ENCODE measurements at places on chromosomes 5 and 9. TPM values are rescaled to one million over a fixed set of nuclear protein-coding genes. Genes with fewer than 3 reads are reported as not detected.

- no peaks in the 10 kb centered on the region for H3K27me3 ChIP-seq
- no peaks in the 10 kb centered on the region for H3K4me1 ChIP-seq
- H3K36me3 ChIP-seq: no peaks in the 10 kb centered on the region
Measured at GRCh38 chr5:61659221-61659696, 327.2 kb downstream of the ZSWIM6 start.

- H3K27ac ChIP-seq: no peak overlapping the region
- H3K36me3 ChIP-seq: no peaks in the 10 kb centered on the region
- no peak for DNase-seq
Measured at GRCh38 chr5:10220248-10220647, 29.4 kb downstream of the ATPSCKMT start.

The PCDHGB6 gene
- 7.7 TPM for total RNA-seq

The PDE6A gene
- 0.17 TPM for total RNA-seq

DNA sequence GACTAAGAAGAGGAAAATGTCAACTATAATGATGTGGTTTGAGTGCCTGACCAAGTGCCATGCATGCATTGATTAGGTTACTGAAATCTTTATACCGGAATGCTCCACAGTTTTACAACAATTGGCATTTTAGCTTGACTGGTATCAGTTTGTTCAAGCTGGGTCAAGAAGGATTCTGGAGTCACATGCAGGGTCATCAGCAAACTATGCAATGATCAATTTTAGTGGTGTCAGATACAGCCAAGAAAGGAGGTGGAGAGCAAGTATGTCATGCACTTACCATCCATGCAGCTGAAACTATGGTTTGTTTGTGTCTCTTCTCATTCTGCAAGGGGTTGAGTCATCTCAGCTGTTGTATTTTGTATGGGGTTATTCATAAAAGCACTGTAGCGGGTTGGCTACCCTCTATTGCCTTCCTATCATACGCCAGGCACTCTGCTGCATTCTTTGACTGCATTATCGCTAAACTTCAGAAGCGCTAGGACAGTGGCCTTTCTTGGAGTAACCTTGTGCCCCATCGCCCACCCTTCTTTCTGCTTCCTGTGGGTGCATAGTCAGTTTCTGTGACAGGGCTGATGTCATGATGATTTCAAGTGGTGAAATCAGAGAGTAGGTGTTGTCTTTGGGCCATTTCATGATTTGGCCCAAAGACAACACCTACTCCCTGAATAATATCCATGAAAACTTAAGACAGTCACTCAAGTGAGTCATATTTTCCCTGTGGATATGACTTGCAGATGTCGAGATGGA, 145.4 kb downstream of the MTX3 start:
- H3K27me3 ChIP-seq: no peaks in the 10 kb centered on the region
- DNase-seq: no peak
- H3K4me1 ChIP-seq: peaks cover 6% of the 10 kb centered on the region
- H3K36me3 ChIP-seq: no peaks in the 10 kb centered on the region
- H3K27ac ChIP-seq: peak overlapping the region; percentile 48

DNA sequence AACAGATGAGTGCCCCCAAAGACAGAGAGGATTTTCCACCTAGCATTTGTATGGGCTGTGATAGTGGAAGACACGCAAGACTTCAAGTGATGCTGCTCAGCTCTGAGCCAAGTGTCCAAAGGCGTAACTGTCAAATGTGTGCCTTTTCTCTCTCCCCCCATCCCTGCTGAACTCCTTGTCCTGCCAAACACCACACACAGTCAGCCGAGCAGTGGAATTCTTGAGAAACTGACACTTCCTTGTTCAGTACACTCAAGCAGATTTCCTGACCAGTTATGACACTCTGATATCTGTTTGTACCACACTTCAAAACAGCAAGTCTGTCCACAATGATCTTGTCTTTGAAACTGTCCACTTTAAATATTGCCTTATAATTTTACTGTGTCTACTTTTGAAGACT, 166.4 kb downstream of the PIK3R1 start:
- peak; percentile 66 for DNase-seq
- H3K36me3 ChIP-seq: no peaks in the 10 kb centered on the region
- no peaks in the 10 kb centered on the region for H3K27me3 ChIP-seq

- DNase-seq: no peak
- no peak overlapping the region for H3K27ac ChIP-seq
- peaks cover 4% of the 10 kb centered on the region for H3K27me3 ChIP-seq
- H3K4me3 ChIP-seq: no peak overlapping the region
- H3K4me1 ChIP-seq: no peaks in the 10 kb centered on the region
- no peaks in the 10 kb centered on the region for H3K36me3 ChIP-seq
Measured at GRCh38 chr5:79964136-79964535, 26.9 kb downstream of the MTX3 start.

GRCh38 chr5:102792705-102793104, 37.6 kb downstream of the PAM start:
- H3K4me3 ChIP-seq: no peak overlapping the region
- no peak for DNase-seq
- H3K27ac ChIP-seq: no peak overlapping the region
- no peaks in the 10 kb centered on the region for H3K36me3 ChIP-seq
- no peaks in the 10 kb centered on the region for H3K27me3 ChIP-seq

The PCDHA11 gene
- total RNA-seq: not detected

The CKMT2 gene
- total RNA-seq: 12.3 TPM

DNA sequence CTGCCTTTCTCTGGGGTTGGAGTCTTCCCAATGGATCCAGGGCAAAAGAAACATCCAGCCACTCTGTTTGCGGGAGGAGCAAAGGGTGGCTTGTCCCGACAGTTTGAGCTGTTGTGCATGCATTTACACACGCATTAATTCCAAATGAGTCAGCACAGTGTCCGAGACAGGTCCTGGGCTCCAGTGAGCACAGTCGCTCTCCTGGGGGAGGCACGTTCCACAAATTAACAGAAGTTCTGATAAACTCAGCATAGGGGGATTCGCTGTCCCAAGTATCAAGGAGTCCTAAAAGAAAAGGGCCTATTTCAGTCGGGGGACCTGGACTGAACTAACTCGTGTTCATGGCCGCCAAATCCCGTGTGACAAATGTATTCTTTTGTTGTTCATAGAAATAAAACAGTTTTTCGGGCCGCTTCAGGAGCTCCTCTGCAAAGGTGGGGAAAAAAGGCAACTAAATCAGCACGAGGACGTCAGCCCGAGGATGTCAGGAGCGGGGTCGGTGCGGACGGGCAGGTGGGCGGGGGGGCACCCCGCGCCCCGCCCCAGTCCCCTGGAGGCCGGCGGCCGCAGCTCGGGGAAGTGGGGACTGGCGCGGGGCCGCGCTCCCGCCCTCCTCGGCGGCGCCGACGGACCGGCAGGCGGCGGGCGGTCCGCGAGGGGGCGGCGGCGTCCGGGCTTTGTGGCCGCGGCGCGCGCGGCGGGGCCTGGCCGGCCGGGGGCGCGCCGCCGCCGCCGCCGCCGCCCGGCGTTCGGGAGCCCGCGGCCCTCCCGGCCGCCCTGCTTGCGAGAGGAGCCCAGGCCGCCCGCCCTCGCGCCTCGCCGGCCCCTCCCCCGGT, at the start of gene MSANTD3:
Gene MSANTD3, plus strand, starts transcription at position 614 of the 836 bp plus-strand sequence. CDS start 14,796 bp downstream, outside the sequence.
- peak within 1 kb of the TSS; percentile 90 for H3K27ac ChIP-seq
- H3K4me3 ChIP-seq: peak within 1 kb of the TSS; percentile 86
- H3K4me1 ChIP-seq: peaks cover 26% of the 10 kb centered on the region
- H3K27me3 ChIP-seq: no peaks in the 10 kb centered on the region
- no peaks in the 10 kb centered on the region for H3K36me3 ChIP-seq

The OR1Q1 gene
- not detected for total RNA-seq

GRCh38 chr5:119315516-119315949, 40.3 kb upstream of the TNFAIP8 start:
- no peak overlapping the region for H3K27ac ChIP-seq
- no peaks in the 10 kb centered on the region for H3K27me3 ChIP-seq
- peaks cover 5% of the 10 kb centered on the region for H3K4me1 ChIP-seq
- H3K36me3 ChIP-seq: no peaks in the 10 kb centered on the region
- DNase-seq: no peak

DNA sequence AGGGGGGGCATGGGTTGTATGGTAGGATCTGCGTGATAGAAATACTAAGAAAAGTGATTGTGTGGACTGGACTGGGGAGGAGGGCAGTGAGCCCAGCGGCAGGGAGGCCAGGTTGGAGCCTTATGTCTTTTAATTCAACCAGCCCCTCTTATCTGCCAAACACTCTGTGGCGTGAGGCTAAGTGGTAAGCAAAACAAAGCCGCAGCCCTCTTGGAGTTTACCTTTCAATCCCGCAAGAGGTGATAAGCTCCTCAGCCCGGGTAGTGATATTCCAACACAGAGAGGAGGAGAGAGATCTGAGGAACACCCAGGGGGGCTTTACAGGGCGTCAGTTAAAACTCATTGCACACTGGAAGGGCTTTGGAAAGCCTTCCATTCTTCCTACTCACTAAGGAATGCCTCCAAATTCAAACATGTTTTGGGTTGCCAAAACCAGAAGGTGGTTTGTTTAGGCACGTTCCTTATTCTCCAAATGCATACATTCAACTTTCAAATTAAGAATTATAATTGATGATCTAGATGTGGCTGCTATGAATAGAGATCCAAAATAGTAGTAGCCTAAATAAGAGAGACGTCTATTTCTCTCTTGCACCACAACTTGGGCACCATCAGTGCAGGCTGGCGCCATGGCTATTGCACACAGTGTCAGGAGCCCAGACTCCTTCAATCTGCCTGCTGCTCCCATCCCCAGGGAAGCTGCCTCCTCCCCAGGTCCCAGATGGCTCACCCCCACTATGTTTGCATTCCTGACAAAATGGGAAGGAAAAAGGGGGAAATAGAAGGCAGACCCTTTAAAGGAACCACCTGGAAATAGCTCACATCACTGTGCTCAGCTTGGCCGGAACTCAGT, 75.1 kb upstream of the FSTL4 start:
- DNase-seq: no peak
- H3K4me3 ChIP-seq: no peak overlapping the region
- no peaks in the 10 kb centered on the region for H3K36me3 ChIP-seq
- H3K27me3 ChIP-seq: peaks cover 19% of the 10 kb centered on the region

The BTNL3 gene
- not detected for total RNA-seq

GRCh38 chr5:102959055-102959454, 160.9 kb downstream of the GIN1 start:
- H3K27ac ChIP-seq: no peak overlapping the region
- H3K36me3 ChIP-seq: peaks cover 5% of the 10 kb centered on the region
- H3K4me1 ChIP-seq: no peaks in the 10 kb centered on the region
- no peaks in the 10 kb centered on the region for H3K27me3 ChIP-seq

DNA sequence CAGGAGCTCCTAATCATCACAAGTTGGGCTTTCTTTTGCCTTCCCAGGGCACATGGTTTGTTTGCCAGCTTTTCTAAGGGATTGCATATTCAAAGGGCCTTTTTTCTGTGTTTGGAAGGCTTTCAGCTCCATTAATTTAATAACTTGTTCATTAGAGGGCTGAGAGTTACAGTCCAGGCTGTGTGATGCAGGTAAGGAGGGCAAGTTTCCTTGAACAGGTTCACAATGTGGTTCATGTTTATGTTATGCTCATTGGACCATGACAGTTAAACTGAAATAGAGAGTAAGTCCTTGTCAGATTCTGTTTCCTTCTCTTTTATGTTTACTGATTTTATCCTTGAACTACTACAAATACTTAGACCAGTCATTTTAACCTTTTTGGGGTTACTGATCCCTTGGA, 174.4 kb downstream of the MARCHF11 start:
- H3K4me3 ChIP-seq: no peak overlapping the region
- no peaks in the 10 kb centered on the region for H3K36me3 ChIP-seq
- no peak overlapping the region for H3K27ac ChIP-seq
- H3K4me1 ChIP-seq: no peaks in the 10 kb centered on the region
- H3K27me3 ChIP-seq: no peaks in the 10 kb centered on the region

DNA sequence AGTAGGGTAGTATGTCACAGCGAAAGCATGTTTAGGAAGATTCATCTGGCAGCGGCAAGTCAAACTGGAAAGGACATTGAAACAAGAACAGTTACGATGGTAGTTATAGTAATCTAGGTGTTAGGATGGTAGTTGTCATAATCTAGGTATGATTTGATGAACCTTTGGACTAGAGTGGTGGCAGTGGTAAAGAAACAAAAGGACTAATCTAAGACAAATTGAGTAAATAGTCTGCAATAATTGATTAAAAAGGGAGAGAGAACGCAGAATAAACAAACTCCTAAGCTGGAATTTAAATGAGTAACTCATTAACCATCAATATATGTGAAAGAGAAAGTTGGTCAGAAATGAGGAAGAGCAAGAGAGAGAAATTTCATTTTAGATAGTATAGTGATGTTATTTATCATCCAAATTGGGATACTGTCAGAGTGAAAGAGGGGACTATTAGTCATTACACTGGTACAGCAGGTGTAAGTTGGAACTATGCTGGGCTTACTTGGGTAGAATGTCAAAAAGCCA, 56.8 kb downstream of the MTREX start:
- H3K27me3 ChIP-seq: no peaks in the 10 kb centered on the region
- no peak overlapping the region for H3K27ac ChIP-seq
- H3K4me3 ChIP-seq: no peak overlapping the region
- no peak for DNase-seq
- peaks cover 41% of the 10 kb centered on the region for H3K36me3 ChIP-seq
- no peaks in the 10 kb centered on the region for H3K4me1 ChIP-seq

The CARD19 gene
- 46.5 TPM for total RNA-seq

GRCh38 chr9:73202980-73203379, 51.3 kb downstream of the ANXA1 start:
- H3K4me1 ChIP-seq: no peaks in the 10 kb centered on the region
- peaks cover 4% of the 10 kb centered on the region for H3K27me3 ChIP-seq
- DNase-seq: no peak
